ENCODE measurements at places on chromosomes 2 and 18. TPM values are rescaled to one million over a fixed set of nuclear protein-coding genes. Genes with fewer than 3 reads are reported as not detected.

- no peak for DNase-seq
Measured at GRCh38 chr2:73986085-73986681, 1.5 kb downstream of the TET3 start.

The FOXI3 gene
- total RNA-seq: not detected

GRCh38 chr18:32358075-32358474 lies 112.6 kb downstream of the GAREM1 start:
- no peak for DNase-seq

The KLHL30 gene
- total RNA-seq: 20.6 TPM

The WNT10A gene
- total RNA-seq: not detected

DNA sequence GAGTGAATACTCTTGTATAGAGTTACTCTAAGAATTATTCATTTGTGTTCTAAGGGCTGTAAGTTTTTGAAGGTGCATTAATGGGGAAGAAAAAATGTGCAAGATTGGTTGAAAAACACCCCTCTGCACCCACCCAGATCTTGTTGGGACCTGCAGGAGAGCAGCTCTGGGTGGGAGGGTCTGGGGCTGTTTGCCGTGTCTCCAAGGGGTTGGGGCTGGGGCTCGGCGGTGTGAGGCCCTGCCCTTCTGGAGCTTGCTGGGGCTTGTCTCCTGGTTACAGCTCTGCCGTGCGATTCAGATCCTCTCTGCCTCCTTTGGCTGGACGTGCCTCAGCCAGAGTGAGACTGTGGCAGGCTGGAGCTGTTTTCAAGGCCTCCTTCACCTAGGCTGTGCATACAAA lies 26.1 kb downstream of the IGFBP2 start:
- DNase-seq: peak; percentile 35

- no peak for DNase-seq
Measured at GRCh38 chr18:9539283-9539682, 64.0 kb downstream of the RALBP1 start.

DNA sequence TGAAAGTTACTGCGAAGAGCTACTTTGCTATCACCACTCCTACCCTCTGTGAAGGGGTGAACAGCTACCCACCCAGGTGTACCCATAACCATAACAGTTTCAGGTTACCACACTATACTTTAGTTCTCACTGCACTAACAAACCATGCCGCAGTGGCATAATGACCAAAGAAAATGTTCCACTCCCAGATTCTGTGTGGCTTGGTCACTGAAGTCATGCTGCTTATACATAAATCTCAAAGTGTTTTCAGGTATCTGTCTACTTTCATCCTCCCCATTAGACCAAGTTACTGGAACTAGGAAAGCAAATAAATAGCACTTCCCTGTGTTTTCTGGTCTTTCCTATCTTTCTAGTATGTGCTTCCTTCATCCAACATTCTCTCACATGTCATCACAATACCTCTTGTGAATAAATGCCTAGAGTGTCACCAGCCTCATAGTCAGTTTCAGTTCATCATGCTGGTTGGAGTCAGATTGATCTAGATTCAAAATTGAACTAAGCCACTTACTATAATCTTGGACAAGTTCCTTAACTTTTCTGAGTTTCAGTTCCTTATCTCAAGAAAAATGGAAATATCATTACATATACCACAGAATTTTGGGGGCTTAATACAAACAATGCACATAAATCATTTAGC lies 293.6 kb downstream of the FSIP2 start:
- DNase-seq: no peak

DNA sequence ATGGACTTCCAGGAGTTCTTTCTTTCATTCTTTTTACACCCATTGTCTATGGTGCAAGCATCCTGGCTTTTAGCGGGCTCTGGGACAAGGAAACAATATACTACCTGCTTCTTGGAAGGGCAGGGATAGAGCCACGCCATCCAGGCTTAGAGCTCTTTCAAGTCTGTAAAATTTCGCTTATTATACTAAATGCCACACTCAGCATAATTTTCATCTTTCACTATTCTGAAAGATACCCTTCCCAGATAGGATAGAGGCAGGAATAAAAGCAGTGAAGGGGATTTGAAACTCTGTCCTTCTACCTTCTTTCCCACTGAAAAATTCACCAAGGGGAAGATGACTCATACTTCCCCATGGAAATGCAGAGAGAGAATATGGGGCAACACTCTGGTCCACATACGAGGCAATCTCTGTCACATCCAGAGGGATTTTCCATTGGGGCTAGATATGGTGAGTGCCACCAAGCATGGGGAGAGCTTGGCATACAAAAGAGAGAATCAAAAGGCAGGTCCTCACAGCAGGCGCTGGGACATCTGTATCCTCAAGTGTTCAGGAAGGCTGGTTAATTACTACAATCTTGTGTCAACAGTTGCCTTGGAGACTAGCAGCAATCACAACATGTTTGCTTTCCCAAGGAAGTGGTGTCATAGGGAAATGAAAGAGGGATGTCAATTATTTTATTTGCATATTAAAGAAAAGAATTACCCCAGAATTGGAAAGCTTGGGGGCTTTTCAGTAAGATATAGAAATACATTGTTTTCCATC lies 127.6 kb downstream of the TDRD15 start:
- no peak for DNase-seq

- no peak for DNase-seq
Measured at GRCh38 chr2:82013641-82014040, 1709.1 kb upstream of the LRRTM1 start.

- no peak for DNase-seq
Measured at GRCh38 chr2:107582487-107582886, 244.2 kb upstream of the RGPD4 start.

- DNase-seq: no peak
Measured at GRCh38 chr2:46988733-46989481, 73.3 kb upstream of the MCFD2 start.

DNA sequence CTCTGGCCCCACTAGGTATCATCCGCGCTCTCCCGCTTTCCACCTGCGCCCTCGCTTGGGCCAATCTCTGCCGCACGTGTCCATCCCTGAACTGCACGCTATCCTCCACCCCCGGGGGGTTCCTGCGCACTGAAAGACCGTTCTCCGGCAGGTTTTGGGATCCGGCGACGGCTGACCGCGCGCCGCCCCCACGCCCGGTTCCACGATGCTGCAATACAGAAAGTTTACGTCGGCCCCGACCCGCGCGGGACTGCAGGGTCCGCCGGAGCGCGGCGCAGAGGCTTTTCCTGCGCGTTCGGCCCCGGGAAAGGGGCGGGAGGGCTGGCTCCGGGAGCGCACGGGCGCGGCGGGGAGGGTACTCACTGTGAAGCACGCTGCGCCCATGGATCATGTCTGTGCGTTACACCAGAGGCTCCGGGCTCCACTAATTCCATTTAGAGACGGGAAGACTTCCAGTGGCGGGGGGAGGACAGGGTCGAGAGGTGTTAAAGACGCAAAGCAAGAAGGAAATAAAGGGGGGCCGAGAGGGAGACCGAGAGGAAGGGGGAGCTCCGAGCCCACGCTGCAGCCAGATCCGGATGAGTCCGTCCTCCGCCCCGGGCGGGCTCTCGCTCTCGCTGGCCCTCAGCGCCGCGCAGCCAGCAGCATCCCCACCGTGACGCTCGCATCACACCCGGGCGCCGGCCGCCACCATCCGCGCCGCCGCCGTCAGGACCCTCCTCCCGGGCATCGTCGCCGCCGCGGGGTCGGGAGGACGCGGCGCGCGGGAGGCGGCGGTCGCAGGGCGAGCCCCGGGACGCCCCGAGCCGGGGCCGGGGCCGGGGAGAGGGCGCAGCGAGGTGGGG lies 664 bp downstream of the NETO1 start:
- DNase-seq: no peak

DNA sequence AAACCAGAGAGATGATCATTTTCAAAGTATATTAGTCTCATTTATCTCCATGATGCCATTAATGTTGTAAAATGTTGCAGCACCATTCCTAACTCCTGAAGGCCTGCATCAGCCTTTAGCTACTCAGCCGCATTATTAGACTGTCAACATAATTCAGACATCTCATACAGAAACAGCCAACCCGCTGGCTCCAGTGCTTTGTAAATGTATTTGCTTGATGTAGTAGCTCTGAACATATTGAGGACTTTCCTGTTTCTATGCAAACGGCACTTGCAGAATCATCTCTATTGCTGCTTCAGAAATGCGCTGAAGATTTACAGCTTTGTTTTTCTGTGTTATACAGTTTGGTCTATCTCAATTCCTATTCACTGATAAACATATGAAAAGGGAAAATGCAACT lies 372.2 kb downstream of the DSEL start:
- no peak for DNase-seq

DNA sequence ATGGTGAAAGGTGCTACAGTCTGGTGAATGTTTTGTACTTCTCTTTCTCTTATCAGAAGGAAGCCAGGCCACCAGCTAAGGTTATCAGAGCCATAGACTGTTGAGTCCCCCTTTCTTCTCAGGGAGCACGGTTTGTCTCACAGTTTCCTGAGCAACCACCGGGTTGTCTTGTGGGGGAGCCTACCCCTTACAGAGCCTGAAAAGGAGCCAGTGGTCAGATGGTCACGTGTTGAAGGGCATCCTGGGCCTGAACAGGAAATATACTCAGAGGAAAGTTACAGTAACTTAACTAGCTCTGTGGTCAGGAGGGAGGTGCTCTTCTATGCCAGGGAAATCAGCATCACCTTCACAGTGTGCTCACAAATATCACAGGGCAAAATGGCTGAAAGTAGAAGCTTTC lies 11.6 kb downstream of the CD28 start:
- no peak for DNase-seq
